ENCODE measurements at places on chromosomes 4 and X.

DNA sequence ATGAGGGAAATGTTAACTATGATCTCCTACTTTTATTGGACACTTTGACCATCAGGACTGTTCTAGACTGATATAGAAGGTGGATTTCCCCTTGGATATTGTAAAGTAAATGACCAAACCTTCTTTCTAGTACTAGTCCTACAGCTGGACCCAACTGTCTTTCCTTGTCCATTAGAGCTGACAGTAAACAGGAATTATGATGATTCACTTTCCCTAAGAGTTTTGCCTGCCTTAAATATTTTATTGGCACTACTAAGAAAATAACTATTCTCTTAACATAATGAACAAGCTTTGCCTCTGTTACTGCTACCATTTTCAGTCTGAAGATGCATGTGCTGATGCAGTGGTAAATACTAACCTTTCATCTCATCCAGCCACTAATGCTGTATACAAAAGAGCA, 915.4 kb downstream of the CENPC start:
- no peak for DNase-seq

GRCh38 chrX:32451954-32452695, 759.2 kb downstream of the DMD start:
- no peak for DNase-seq

- DNase-seq, result no peak
These were observed 12.5 kb downstream of the RASGEF1B start for GRCh38 chr4:81459228-81459627.

DNA sequence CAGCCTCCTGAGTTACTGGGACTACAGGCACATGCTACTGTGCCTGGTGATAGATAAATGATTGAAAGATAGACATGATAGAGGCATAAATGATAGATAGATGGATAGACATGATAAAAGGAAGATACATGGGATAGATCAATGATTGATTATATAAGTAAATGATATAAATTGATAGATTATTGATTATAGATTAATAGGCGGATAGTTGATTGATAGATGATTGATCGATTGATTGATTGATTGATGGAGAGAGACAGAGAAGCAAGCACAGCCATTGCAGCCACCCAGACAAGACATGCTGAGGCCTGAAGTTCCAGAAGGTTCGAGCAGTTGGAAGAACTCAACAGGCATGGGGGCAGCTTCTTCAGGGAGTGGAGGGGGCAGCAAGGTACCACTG, 17.7 kb upstream of the PLXNB3 start:
- DNase-seq, result no peak

DNA sequence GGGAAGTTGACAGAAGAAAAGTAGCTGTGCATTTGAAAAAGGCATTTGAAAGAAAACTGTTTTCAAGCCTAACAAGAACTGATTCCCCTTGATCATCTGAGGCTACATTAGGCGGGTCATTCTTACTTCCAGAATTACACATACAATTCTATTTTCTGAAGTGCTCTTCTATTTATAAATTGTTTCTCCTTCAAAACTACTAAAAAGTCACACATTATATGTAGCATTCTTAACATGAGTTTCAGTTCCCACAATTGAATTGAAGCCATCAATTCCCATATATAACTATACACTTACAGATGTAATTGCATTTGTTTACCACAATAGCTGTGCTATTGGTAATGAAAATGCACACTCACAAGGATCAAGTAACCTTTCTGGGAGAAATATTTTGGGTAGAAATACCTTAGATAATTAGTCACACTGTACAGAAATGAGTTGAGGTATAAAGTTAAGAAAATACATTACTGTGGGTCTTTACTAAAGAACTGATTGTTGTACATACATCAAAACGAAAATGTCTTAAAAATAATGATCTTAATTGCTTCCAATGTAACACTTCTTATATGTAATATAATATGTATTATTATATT, 1688.0 kb upstream of the AGA start:
- DNase-seq, result no peak

- no peak for DNase-seq
These were observed 34.8 kb downstream of the SMPX start for GRCh38 chrX:21723084-21723483.

GRCh38 chrX:139200346-139200745, 330.2 kb upstream of the F9 start:
- DNase-seq, result no peak

DNA sequence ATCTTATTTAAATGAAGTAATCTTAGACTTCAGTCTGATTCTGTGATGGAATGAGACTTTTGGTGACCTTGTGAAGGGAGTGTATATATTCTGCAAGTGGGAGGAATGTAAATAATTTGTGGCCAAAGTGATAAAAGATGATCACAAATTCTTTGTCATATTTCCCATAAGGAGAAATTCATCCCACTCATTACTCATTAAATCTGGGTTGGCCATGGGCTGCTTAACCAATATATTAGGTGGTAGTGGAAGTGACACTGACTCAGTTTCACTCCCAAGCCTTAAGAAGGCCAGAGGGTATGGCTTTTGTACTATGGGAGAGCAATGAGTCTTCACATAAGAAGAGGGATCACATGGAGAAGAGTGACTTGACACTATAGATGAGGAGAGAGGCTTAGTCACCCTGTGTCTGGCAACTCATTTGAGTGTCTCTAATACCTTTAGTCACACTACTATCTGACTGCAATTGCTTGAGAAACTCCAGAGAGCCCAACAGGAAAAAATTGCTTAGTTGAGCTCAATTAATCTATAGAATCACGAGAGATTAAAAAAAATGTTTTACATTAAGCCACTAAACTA, 408.2 kb upstream of the PITX2 start:
- no peak for DNase-seq

- DNase-seq, result no peak
These were observed 34.1 kb downstream of the PRRG1 start for GRCh38 chrX:37383313-37383712.

- DNase-seq, result no peak
These were observed 9.6 kb upstream of the NDUFC1 start for GRCh38 chr4:139311909-139312308.

DNA sequence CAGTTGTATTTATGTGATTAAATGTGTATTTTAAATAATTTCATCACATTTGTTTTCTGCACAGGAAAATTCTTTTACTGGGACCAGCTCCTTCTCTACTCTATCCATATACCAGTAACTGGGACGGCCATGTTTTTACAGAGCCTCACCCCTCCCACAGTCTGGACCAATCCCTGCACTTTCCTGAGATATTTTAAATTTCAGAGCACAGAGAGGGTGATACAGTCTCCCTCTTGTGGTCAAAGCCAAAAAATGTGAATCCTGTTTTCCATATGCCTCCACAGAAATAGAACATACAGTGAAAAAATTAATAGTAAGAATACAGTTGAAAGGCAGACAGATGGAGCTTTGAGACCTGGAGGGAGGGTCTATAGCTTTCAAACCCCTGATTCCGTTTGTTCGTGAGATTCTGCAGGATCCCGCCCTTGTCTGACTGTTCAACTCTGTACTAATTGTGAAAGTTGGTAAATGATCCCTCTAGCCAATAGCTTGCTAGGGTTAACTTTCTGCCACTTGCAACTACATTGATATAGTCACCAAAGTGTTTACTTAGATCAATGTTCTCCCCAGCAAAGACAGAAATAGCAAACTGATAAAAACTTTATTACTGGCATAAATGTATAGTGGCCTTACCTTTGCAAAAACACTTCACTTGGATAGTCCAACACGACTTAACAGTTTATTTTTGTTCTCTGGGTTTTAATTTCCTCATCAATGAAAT, 172.2 kb downstream of the PPARGC1A start:
- DNase-seq, result no peak

DNA sequence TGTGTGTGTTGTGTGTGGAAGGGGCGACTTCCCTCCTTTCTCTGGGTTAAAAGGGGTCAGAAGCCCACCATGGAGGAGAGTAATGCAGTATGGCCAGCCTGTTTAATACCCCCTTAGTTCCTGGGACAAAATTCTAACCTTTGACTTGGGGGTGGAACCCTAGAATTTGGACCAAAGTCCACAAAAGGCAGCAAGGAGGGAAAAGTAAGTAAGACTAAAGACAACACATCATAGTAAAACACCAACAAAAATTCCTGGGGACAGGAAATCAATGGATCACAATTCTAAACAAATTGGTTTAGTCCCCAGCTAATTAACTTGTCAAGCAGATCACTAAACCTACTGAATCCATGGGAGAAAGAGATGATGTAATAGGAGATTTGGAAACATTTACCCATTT, 3.1 kb downstream of the AMOT start:
- DNase-seq, result no peak

DNA sequence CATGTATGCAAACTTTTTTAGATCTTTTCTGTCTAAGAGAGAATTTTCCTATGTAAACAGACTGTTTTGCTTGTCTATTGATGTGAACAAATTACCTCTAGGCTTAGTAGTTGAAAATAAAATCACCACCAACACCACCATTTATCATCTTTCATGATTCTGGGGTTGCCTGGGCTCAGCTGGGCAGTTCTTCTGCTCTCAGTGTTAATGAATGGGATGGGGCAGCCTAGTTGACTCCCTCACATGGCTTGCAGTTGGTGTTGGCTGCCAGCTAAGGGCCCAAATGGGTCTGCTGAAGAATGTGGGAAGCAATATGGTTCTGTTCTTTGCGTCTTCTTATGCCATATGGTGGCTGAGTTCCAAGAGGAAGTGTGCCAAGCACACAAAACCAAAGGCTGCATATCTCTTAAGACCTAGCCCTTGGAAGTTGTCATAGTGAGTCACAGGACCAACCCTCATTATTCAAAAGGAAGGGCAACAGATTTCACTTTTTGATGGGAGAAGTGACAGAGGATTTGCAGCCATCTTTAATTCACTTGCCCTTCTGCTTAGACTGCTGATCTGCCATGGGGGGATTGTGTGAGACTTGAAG, 17.9 kb downstream of the REELD1 start:
- peak; percentile 26 for DNase-seq

DNA sequence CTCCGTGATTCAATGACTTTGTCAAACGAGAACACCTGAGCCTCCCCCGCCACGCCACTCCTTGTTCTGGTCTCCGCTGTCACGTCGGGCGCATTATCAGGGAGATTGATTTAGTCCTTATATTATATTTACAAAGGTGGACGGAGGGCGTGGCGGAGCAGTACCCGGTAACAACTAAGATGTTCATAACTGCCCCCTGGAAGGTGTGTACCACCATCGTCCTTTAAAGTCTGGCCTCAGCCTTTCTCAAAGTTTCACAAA, 284.2 kb downstream of the PACRGL start:
- DNase-seq, result no peak

GRCh38 chr4:10115271-10115796, 1.3 kb downstream of the WDR1 start:
- no peak for DNase-seq

DNA sequence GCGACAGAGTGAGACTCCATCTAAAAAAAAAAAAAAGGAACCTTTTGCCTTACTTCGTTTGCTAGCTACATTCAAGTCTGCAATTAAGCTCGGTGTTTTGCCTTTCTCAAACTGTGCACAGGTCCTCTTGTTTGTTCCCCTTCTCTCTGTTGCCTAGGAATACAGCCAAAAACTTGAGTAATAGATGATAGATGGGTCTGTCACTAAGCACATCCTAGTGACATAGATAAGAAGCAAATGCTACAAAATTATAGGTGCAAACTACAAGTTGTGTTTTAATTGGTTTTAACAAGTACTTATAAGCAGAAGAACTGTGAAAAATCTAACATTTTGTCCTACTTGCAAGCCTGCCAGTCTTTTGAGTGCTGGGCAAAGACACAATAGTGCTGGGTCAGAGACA, 95.2 kb downstream of the SNCA start:
- no peak for DNase-seq

DNA sequence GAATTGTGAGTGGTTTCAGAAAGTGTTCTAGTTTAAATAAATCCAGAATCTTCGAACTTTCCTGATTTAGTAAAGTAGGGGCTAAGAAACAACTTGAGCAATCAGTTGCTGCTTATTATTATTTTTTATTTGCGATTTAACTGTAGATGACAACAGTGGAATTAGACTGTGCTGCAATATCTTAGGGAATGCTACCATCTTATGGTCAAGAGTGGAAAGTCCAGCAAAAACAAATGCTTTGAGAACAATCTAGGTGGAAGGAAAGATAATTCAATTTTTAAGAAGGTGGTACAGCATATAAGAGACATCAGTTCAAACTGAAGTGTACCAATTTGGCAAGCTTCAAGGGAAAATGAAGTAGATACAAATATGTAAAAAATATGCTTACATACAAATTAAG, 73.3 kb downstream of the CYLC1 start:
- no peak for DNase-seq

DNA sequence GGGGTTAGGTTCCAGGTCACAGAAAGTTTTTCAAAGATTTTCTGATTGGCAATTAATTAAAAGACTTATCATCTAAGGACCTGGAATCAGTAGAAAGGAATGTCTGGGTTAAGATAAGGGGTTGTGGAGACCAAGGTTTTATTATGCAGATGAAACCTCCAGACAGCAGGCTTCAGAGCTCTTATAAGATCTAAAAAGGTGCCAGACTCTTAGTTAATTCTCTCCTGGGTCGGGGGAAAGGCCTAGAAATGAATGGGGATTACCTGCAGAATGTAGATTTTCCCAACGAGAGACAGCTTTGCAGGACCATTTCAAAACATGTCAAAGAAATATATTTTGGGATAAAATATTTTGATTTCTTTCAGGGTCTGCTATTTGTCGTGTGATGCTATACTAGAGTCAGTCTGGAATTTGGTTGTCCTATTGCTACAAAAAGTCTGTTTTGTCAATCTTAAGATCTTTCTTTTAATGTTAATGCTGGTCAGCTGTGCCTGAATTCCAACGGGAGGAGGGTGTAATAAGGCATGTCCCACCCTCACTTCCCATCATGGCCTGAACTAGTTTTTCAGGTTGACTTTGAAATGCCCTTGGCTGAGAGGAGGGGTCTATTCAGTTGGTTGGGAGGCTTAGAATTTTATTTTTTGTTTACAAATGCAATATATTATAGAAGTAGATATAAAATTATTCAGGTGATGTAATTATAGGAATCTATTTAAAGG, 15.8 kb downstream of the EGF start:
- DNase-seq, result no peak

GRCh38 chr4:159966746-159967145, 863.9 kb downstream of the RAPGEF2 start:
- DNase-seq, result no peak

- no peak for DNase-seq
These were observed 58.2 kb downstream of the NAA11 start for GRCh38 chr4:79267671-79268070.

Data from Calu3 (cell line).